ENCODE measurements at places on chromosomes 6 and 20.

DNA sequence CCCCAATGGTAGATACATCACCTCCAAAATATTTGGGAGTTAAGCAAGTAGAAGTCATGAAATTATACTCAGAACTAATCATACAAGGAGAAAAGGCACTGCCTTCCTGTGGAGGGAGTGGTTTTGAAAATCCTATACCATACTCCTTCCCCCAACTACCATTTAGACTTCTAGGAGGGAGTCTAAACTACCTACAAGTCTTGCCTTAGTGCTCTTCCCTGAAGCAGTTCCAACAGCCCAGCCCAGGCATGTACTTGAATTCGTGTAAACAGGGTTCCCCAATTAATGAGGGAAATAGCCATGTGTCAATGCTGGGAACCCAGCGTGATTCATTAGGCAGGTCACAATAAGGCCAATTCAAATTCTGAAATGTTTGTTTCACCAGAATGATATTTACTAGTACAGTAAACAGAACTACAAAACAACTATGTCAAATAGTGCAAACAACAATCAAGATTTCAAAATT is 39.1 kb upstream of the SGK1 start:
- no peak for DNase-seq

DNA sequence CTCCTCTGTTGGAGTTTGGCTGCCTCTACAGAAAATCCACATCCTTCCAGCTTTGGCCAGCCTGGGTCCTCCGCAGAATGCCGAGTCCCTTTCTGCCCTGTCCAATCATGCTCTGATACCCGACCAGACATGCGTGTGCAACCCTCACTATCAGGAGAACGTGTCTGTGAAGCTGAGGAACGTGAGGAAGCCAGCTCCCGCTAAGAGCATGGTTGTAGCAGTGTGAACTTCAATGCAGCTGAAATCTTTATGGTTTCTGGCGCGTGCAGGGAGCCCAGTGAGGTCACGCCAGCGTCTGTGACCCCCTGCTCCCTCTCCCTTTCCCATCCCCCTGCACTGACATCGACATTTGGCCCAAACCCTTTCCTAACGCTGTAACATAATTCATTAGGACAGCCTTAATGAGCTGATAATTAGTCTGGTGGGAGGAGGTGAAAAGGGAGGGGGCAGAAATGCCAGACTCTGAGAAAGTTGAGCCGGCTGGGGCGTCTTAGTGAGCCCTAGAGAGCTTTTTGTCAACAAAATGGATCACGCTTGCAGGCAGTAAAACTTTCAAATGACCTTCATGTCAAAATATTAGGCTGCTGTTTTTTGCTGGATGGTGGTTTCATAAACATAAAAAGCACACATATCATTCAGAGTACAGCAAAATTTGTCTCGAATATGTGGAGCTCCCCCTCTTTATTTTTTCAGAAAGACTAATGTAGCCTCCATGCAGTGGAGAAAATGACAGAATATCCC is 423.3 kb downstream of the QKI start:
- DNase-seq, result no peak

- no peak for DNase-seq
Observed at GRCh38 chr20:64041040-64041780, 5.2 kb downstream of the C20orf204 start.

DNA sequence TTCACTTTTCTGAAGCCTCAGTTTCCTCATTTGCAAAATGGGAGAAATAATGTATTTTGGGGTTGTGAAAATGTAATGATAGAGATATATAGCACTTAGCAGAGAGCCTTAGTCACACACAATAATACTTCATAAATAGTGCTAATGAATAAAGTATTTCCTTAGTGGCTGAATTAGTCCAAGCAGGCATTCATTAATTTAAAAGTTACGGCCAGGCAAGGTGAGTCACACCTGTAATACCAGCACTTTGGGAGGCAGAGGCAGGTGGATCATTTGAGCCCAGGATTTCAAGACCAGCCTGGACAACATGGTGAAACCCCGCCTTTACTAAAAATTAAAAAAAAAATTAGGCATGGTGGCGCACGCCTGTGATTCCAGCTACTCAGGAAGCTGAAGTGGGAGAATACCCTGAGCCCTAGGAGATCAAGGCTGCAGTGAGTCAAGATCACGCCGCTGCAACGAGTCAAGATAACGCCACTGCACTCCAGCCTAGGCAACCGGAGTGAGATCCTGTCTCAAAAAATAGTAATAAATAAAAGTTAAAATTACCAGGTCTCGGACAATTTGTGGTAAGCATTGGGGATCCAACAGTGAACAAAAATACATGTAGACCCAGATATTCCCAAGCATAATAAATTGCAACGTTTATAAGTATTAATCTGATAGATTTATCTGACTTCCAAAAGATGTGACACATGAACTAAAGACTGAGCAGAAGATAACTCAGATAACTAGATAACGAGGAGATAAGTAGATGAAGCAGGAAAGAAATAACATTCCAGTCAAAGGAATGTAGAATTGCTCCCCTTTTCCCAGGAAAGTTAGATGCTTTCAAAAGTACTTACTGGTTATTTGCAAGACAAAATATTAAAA is 2.1 kb upstream of the IBTK start:
- DNase-seq, result no peak

DNA sequence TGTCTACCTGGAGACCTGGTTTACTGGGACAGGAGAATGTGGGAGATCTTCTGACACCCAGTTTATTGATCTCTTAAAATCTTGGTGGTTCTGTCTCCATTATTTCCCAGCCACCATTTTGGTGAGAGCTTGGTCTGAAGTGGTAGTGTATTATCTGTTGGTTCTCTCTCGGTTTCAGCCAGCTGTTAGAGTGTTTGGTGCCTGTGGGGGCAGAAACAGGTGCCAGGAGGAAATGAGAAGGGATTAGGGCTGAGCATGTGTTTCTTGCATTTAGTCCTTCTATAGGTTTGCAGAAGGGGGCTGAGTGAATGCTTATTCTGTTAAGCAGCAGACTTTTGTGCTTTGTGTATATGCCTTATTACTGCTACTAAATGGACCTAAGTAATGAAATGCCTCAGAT is 9.6 kb downstream of the JARID2 start:
- DNase-seq, result no peak

DNA sequence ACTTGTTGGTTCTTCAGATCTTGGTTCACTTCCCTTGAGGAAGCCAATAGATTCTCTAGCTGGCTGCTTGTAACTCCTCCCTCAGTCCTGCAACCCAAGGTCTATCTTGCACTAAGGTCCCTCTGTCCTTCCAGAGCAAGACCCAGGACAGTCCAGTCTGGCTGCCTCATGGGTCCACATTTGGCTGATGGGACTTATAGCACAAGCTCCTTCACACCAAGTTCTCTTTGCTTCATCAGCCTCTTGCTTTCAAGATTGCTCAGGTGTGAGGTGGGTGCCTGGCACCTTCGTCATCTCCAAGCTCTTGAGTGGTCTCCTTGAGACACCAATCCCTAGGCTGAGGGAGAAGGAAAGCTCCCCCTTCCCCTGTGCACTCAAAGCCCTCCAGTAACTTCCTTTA is 28.3 kb downstream of the NSFL1C start:
- DNase-seq, result no peak

DNA sequence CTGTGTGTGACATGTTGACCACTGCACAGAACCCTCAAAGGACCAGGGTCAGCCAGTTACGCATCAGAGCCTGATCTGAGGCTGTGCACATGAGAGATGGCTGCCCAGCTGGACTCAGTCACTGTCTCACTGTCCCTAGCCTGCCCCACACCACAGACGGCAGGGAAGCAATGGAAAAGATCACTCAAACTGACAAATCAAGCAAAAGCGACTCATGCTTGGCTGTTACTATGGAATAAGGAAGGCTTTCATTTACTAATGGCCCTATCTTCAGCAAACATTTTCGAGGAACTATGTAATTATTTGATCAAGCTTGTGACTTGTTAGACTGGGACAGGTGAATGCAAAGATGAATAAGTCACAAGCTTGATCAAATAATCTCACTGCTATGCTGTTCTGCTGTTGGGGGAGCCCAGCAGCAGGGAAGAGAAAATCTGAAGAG is 137.0 kb downstream of the SLC23A2 start:
- DNase-seq, result no peak

DNA sequence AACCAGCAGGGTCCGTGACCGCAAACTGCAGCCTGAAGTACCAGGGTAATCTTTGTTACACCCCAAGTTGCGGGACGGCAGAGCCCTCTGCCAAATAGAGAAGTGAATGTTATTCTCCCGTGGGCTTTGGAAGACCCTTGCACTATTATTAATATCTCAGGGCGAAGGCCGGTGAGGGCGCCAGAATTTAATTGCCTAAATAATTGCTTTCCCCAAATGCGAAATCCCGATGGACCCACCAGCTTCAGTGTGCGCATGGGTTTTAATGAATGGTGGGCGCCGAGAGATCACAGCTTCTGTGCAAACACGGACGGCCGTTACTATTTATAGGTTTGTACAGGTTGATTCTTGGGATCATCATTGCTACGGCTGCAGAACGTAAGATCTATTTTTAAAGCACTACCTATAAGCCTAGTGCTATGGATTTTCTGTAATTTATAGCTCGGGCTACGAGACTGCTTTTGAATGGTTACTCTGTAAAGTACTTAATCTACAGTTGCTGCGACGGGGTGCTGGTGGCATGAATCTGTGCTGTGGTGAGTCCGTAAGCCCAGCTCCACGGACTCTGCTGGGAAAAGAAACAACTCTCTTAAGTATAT is 15.2 kb upstream of the PHACTR3 start:
- DNase-seq, result no peak

- no peak for DNase-seq
Observed at GRCh38 chr6:159105716-159106115, 60.9 kb upstream of the TAGAP start.

GRCh38 chr20:24339210-24339641 is 130.2 kb upstream of the SYNDIG1 start:
- DNase-seq, result no peak

GRCh38 chr6:6466967-6467761 is 121.4 kb upstream of the LY86 start:
- DNase-seq, result no peak

DNA sequence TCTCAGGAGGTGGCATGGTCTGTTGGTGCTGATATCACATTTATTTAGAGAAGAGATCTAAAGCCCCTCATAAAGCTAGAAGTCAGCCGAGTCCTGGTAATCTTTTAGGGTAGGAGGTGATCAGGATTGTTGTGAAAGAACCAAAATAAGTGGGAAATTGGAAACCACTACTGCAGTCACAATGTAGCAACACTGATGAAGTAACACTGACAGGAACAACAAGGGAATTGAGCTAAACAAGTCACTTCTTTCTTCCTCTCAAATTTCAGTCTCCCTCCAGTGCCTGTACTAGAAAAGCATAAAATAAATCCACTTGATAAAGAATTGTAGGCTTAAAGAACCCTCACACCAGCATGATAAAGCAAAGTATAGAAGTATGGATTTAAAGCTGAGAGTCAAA is 1509.0 kb downstream of the GRIK2 start:
- no peak for DNase-seq

DNA sequence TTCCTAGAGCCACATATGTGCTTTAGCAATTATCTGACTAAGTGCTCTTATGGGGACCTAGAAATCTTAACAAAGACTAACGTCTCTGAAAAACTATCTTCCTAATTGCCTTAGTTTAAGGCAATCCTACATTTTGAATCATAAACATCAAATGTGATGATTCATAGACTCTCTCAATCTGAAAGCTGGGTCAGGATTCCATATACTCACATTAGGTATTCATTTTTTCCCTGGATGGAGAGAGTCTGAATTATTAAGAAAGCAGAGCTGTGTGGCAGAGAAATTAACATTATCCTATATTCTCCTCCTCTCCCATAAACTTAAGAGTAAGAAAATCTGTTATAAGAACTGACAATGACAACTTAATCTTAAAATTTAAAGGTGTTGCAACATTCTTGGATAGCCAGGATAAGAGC is 1.6 kb upstream of the PRL start:
- no peak for DNase-seq

DNA sequence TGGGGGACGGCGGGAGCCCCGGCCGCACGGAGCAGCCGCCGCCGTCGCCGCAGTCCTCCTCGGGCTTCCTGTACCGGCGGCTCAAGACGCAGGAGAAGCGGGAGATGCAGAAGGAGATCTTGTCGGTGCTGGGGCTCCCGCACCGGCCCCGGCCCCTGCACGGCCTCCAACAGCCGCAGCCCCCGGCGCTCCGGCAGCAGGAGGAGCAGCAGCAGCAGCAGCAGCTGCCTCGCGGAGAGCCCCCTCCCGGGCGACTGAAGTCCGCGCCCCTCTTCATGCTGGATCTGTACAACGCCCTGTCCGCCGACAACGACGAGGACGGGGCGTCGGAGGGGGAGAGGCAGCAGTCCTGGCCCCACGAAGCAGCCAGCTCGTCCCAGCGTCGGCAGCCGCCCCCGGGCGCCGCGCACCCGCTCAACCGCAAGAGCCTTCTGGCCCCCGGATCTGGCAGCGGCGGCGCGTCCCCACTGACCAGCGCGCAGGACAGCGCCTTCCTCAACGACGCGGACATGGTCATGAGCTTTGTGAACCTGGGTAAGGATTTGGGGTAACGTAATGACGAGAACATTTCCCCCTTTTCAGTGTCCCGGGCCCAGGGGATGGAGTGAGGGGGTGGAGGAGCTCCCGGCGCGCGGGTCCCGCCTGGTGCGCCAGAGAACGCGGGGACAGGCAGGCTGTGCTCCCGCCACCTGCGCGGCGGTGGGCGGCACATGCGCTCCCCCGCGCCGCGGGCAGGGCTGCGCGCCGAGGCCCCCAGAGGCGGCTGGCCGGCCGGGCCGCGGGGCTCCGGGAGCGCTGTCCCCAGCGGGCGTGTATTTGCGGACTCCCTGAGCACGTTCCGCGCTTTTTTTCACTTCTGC is 1.4 kb downstream of the BMP6 start:
- DNase-seq, result peak; percentile 23

DNA sequence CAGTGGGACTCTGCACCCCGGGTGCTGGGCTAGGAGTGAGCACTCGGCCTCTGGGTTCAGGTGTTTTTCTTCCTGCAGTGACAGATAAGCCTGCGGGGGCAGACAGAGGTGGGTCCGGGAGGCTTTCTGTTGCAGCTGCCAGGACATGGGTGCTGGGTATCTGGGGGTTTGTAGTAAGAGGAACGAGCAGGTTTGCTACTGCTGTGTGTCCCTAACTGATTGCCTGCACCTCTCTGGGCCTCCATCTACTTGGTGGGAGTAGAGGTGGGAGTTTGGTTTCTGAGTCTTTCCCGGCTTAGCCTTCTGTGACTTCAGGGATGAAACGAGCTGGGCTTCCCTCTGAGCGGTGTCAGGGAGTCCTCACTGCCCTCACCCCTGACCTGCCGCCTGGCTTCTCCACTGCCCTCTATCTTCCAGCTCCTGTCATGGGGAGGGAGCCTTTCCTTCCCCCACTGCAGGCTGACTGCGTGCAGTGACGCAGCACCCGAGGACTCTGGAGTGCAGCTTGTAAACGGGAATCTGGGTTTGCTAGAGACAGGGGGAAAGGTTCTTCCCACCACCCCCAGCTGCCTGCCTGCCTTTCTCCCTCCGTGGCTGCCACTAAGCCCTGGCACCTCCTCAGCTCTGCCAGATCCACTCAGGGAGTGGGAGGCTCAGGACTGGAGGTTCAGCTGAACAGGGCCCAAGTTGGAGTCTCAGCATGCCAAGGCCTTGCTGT is 6.7 kb downstream of the DLGAP4 start:
- no peak for DNase-seq

- DNase-seq, result no peak
Observed at GRCh38 chr6:150528648-150529285, 70.9 kb upstream of the PLEKHG1 start.

GRCh38 chr20:62900692-62901584 is 25.4 kb downstream of the DIDO1 start:
- DNase-seq, result no peak

GRCh38 chr6:74128536-74128935 is 432.5 kb downstream of the CD109 start:
- DNase-seq, result no peak

GRCh38 chr6:143733510-143733909 is 55.7 kb downstream of the PHACTR2 start:
- DNase-seq, result no peak

Data from activated CD8-positive, alpha-beta T cell treated with anti-CD3 and anti-CD28 coated beads, Interleukin-2, amount 10 ng/mL, durations not matched to agents 7 days and 5 days (primary cell).